ENCODE measurements at places on chromosomes 5 and 9.

GRCh38 chr5:125581311-125581710 is 834.9 kb upstream of the ZNF608 start:
- DNase-seq = no peak

DNA sequence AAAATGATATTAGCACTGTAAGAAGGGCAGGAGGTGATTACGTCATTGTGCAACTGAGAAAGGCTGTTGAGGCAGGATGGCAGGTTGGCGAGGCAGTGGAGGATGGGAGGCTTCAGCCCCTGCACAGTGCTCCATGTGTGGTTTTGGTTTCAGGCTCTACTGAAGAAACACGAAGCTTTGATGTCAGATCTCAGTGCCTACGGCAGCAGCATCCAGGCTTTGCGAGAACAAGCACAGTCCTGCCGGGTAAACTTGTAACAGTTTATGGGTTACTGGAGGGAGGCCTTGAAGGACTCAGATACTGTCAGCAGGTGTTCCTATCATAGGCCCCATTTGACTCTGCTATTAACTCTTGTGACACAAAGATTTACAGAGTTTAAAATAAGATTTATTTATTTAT is 35.1 kb downstream of the SPTAN1 start:
- DNase-seq = no peak

DNA sequence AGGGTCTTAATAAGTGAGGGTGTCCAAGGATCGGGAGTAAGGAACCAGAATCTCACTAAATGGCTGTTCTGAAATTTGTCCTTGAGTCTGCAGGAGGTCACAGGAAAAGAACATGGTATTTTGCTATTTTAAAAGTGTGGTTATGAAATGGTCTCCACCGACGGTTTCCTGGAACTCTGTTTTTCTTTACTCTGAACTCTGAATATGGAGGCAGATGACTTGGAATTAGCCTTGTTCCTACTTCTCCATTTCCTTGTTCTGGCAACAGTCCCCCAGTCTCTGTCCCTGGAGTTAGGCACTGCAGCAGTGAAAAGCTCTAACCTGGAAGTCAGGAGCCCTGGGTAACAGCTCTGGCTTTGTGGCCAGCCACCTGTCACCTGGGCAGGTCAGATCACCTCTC is 46.6 kb upstream of the C5orf58 start:
- no peak for DNase-seq

- no peak for DNase-seq
These were observed 28.0 kb downstream of the TNIP1 start for GRCh38 chr5:151052836-151053235.

GRCh38 chr5:147732291-147732883 is 50.1 kb downstream of the JAKMIP2 start:
- no peak for DNase-seq

GRCh38 chr5:124309241-124309980 is 437.0 kb downstream of the ZNF608 start:
- DNase-seq = no peak

GRCh38 chr9:127570533-127571111 is 41.5 kb upstream of the STXBP1 start:
- DNase-seq = no peak

- peak; percentile 9 for DNase-seq
These were observed 114.6 kb downstream of the C5orf15 start for GRCh38 chr5:133853646-133854365.

GRCh38 chr5:31819926-31820516 is 181.1 kb downstream of the PDZD2 start:
- no peak for DNase-seq

GRCh38 chr5:113221294-113222176 is 213.3 kb downstream of the TSSK1B start:
- DNase-seq = no peak

GRCh38 chr5:87361536-87362213 is 51.1 kb downstream of the CCNH start:
- no peak for DNase-seq

DNA sequence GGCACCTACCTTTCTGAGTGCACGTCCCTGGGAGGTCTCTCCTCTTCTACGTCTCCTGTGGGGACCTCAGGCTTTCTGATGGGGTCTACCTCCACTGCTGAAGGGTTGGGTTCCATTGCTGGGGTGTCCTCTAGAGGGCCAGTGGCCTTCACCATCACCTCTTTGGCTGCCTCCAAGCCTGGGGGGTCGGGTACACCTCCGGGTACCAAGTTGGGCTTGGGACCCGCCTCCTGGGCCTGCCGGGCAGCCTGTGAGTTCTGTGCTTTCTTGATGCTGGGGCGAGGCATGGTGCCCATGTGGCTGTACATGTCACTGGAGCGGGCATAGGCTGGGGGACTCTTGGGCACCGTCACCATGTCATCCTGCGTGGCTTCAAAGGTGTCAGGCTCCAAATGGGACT is 4.5 kb downstream of the SH2D3C start:
- no peak for DNase-seq
